Ovary (tissue), 10 donors: ENCODE measurements at places on chromosomes 7 and 10.

DNA sequence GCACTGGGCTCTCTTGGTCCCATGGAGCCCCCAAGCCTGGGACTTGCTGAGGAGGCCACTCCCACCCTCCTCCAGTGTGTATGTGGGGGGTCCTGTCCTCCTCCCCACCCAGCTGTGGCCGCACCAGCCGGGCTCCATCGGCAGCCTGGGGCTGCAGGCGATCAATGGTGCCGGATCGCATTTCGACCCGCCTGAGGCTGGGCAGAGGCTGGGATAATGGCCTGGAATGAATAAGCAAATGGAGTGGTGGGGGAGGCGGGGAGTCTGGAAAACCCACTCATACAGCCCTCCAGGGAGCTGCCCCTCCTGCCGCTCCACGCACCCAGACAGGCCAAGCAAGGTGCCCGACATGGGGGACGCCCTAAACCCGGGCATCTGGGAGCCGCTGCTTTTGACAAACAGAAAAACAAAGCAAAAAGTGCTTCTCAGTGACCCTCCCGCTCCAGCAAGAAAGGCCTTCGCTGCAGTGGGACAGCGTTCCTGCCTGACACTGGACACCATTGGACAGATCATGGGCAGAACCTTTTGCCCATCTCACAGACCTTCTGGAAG, 160.5 kb downstream of the NRF1 start:
- DNase-seq = no peak

DNA sequence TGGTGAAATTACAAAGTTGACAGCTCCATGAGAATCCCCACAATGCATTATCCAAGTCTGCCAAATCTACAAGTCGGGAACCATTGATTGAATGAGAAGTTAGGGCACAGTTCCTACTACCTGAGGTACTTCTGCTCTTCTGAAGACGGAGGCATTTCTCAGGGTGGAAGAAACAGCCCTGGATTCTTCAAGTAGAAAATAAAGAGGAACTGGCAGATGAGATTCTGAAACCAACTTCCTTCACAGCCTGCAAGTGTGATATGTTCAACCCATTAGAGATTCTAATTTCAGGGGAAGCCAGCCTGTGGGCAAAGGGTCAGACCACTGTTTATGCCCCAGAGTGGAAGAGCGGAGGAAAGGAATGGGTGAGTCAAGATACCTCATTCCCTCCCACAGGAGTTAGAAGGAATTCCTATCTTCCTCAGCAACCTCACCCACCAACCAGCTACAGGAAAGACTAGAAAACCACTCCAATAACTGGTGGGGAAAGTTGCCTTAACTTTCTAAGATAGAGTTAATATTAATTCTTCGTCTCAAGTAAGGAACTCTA, 50.5 kb upstream of the BMPER start:
- no peak for DNase-seq

GRCh38 chr10:126945351-126946030, 40.3 kb downstream of the DOCK1 start:
- no peak for DNase-seq

- DNase-seq = no peak
Observed at GRCh38 chr10:49844775-49845595, 82.9 kb upstream of the OGDHL start.

DNA sequence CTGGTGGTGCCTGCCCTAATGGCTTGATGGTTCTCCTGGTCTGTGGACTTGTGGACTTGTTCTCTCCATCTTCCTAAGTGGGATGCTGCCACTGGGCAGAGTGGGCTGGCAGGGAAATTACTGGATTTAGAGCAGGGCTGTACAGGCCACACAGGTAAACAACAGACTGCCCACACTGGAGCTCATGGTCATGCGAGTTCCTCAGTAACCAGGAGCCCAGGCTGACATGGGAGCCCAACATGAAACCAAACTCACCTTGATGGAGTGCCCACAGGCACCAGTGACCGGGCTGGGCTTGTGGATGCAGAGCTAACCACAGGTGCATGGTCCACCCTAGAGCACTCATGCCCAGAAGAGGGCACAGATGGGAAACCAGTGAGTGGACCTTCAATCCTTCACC, 116.7 kb downstream of the SLIT1 start:
- no peak for DNase-seq

DNA sequence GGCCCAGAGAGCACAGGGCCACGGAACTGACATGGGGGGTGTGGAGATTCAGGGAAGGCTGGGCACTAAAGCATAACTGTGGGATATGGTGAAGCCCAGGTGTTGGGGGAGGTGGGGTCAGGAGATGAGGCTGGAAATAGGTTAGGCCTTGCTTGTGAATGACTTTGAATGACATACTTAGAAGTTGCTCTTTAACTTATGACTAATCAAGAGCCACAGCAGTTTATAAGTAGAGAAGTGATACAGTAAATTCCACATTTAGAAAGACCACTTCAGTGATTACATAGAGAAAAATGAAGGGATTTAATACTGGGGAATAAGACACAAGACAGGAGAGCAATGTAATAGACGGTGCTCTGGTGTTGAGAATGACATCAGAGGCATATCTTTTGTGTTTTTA, 120.8 kb upstream of the SEC61G start:
- DNase-seq = no peak

DNA sequence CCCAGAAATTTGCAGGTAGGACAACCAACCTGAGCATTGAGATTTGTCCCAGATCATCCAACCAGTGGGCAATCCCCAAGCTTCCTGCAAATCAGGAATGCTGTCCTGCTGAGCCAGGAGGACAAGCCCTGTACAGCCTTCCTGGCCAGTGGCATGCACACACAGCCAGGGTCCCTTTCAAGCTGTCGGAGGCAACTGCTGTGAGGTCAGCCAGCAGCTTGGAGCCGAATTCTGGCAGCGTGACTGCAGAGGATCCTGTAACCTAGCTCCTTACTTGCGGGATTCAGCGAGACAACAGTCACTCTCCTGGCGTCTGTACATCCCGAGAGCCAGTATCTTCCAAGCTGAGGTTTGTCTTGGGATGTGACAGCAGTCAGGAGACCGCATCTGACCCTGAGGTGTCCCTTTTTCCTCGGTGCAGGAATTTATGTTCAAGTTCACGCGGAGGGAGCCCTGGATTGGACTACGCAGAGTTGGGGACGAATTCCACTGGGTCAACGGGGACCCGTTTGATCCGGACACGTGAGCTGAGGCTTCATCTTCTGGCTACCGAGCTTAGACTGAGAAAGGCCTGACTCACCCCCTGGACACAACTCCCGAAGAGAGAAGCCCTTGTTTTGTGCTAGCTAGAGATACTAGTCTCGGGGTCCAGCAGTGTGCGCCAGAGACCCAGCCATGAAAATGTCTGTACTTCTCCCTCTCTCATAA, 18.3 kb downstream of the CLEC2L start:
- DNase-seq = no peak
